ENCODE measurements at places on chromosomes 6 and 20.
A peak's percentile ranks its signal among the peaks of the same experiment; 100 is the strongest.

DNA sequence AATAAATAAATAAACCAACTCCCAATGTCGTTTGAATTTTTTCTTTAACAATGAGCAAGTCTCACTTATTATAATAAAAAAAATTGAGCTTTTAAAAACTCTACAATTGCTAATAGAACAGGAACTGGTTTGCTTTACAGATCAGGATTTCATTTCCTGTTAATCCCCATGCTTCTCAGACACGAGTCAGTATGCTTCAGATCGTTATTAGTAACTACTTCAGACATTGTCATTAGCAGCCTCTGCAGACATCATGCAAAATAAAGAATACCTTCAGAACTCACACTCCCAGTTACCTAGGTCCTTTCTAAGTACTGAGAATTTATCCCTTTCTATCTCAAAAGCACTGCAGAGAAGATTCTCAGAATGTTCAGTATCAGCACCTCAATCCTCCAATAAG lies 10.0 kb upstream of the FAM210B start:
- no peak for DNase-seq

DNA sequence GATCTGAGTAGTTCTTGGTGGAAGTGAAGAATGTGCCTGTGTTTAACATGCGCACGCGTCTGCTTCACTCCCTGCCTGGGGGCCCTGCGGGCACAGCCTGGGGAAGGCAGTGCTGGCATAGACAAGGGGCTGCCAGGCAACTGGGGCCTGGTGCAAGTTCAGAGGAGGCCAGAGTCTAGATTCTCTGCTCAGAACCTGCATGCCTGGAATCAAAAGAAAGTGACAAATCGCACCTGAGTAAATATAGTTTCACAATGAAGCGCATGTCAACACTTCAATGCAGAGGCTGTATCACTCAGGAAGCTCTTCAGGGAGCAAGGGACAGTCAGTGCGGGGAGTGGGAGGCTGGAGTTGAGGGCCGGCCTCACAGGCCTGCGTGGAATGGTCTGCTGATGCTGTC lies 24.2 kb upstream of the PPP1R14C start:
- peak; percentile 50 for DNase-seq

DNA sequence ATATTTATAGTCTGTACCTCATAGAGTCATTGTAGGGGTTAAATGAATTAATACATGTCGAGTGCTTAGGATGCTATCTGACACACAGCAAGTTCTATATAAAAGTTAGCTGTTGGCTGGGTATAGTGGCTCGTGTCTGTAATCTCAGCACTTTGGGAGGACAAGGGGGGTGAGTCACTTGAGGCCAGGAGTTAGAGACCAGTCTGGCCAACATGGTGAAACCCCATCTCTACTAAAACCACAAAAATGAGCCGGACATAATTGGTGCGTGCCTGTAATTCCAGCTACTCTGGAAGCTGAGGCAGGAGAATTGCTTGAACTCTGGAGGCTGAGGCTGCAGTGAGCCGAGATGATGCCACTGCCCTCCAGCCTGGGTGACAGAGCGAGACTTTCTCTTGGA lies 222.9 kb downstream of the UBE3D start:
- DNase-seq, result no peak

GRCh38 chr20:45833883-45834796 lies 541 bp downstream of the SNX21 start:
- DNase-seq, result no peak

- no peak for DNase-seq
These were observed 31.3 kb upstream of the ADGRF1 start for GRCh38 chr6:47073125-47074110.

GRCh38 chr20:63254606-63255384 lies 532 bp upstream of the NKAIN4 start:
- no peak for DNase-seq

Measured in NCI-H774 (cell line).